ENCODE measurements at places on chromosomes 7 and 10. TPM values are rescaled to one million over a fixed set of nuclear protein-coding genes. Genes with fewer than 3 reads are reported as not detected.

- H3K4me1 ChIP-seq = no peaks in the 10 kb centered on the region
- no peaks in the 10 kb centered on the region for H3K36me3 ChIP-seq
- DNase-seq = no peak
- H3K27ac ChIP-seq = no peak overlapping the region
- no peaks in the 10 kb centered on the region for H3K27me3 ChIP-seq
Observed at GRCh38 chr7:49324040-49324439, 399.7 kb downstream of the CDC14C start.

- H3K27me3 ChIP-seq = no peaks in the 10 kb centered on the region
- no peak overlapping the region for H3K4me3 ChIP-seq
- peak overlapping the region; percentile 13 for H3K27ac ChIP-seq
- no peaks in the 10 kb centered on the region for H3K36me3 ChIP-seq
Observed at GRCh38 chr10:35464825-35465456, 128.6 kb downstream of the CCNY start.

GRCh38 chr7:50805447-50806125 is 22.9 kb upstream of the GRB10 start:
- no peak for DNase-seq
- H3K4me3 ChIP-seq = no peak overlapping the region
- no peak overlapping the region for H3K27ac ChIP-seq

GRCh38 chr7:33998476-33998875 is 93.1 kb downstream of the BMPER start:
- H3K4me1 ChIP-seq = no peaks in the 10 kb centered on the region
- no peaks in the 10 kb centered on the region for H3K36me3 ChIP-seq
- no peak overlapping the region for H3K4me3 ChIP-seq
- H3K27me3 ChIP-seq = no peaks in the 10 kb centered on the region
- no peak overlapping the region for H3K27ac ChIP-seq

GRCh38 chr7:38453168-38453567 is 178.0 kb downstream of the AMPH start:
- peak; percentile 1 for DNase-seq
- no peak overlapping the region for H3K4me3 ChIP-seq
- H3K27ac ChIP-seq = no peak overlapping the region
- H3K27me3 ChIP-seq = no peaks in the 10 kb centered on the region
- peaks cover 9% of the 10 kb centered on the region for H3K4me1 ChIP-seq
- H3K36me3 ChIP-seq = no peaks in the 10 kb centered on the region

DNA sequence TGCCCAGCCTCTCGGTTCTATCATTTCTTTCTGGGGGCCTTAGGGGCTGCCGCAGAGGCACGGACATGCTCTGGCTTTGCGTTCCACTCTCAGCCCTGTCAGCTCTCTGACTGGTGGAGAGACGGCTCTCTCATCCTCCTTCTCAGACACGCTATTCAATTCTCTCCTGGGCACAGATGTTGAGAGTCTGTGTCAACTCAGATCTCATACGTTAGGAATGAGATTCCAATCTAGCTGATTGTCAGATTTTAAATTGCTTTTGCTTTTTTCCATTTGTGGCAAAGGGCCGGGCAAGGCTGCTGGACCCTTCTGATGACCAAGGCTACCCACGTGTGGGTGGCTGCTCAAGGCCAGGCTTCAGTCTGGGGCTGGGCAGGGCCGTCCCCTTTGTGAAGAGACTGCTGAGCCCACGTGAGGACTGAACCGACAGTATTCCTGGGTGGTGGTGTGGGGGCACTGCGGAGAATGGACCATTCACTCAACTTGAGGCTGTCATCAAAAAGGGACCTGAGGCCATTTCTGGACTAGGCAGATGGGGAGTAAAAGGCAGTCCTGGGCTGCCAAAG is 71.5 kb downstream of the CLEC2L start:
- H3K27me3 ChIP-seq = no peaks in the 10 kb centered on the region
- H3K4me3 ChIP-seq = no peak overlapping the region
- DNase-seq = no peak
- peaks cover 2% of the 10 kb centered on the region for H3K4me1 ChIP-seq
- H3K36me3 ChIP-seq = peaks cover 72% of the 10 kb centered on the region
- H3K27ac ChIP-seq = no peak overlapping the region

DNA sequence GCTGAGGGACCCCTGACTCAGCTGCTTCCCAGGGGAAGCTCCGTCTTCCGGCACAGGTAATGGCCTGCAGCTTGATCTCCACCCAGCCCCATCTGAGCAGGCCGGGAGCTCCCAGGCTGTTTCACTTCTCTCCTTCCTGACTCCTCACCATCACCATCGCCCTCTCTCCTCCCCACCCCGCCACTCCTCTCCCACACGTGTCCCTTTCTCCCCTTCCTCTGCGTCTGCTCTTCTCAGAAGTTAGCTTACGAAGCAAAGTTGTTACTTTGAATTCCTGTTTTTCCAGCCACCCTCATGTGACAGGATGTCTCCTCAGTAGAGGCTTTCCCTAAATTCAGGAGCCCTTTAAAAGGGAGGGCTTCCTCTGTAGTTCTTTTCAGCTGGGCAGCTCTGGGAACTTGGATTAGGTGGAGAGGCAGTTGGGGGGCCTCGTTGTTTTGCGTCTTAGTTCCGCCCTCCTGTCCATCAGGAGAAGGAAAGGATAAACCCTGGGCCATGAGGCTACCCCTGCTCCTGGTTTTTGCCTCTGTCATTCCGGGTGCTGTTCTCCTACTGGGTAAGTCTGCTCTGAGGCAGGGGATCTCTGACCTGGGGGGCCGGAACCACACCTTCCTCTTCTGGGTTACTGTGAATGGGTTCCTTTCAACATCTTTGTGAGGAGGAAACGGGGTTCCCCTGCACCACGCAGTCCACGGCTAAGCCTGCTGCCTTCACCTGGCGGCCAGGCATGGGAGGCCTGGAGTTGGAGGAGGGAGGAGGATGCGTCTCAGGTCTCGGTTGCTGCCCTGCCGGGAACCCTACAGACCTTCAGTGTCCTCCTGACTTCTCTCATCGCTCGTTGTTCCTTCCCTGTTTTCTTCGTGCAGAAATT is at the start of gene MRC1:
Gene MRC1 (plus strand): TSS at position 378 of the 871 bp plus-strand sequence. CDS start 118 bp downstream, at position 496.
- H3K27ac ChIP-seq = no peak within 1 kb of the TSS
- H3K4me1 ChIP-seq = no peaks in the 10 kb centered on the region
- peaks cover 4% of the 10 kb centered on the region for H3K27me3 ChIP-seq
- H3K4me3 ChIP-seq = no peak within 1 kb of the TSS
- DNase-seq = no peak
- H3K36me3 ChIP-seq = no peaks in the 10 kb centered on the region

DNA sequence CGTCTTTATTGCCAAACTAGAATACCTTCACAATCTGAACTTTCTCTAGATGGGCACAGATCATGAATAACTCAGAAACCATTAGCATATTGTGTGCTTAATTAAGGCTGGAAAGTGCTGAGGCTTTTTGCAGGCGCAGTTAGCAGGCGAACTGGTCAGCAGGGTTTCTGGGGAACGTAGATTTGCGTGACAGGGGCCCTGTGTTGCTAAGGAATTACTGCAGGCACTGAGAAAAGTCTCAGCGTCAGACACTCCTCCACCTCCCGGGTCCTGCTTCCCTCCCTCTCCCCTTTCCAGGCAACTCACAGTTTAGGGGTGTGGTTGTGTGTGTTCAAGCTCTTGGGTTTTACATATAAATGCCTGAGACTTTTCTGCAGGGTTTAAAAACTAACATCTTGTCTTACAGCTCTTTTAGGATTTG is 2.2 kb downstream of the MAP3K8 start:
- H3K4me3 ChIP-seq = peak overlapping the region; percentile 8
- peaks cover 20% of the 10 kb centered on the region for H3K4me1 ChIP-seq
- no peaks in the 10 kb centered on the region for H3K27me3 ChIP-seq

GRCh38 chr7:7422641-7423040 is 113.0 kb downstream of the COL28A1 start:
- no peak overlapping the region for H3K27ac ChIP-seq
- no peaks in the 10 kb centered on the region for H3K27me3 ChIP-seq
- H3K36me3 ChIP-seq = no peaks in the 10 kb centered on the region
- no peak overlapping the region for H3K4me3 ChIP-seq
- DNase-seq = no peak

- H3K4me3 ChIP-seq = no peak overlapping the region
- H3K4me1 ChIP-seq = peaks cover 18% of the 10 kb centered on the region
- H3K27ac ChIP-seq = no peak overlapping the region
- H3K36me3 ChIP-seq = peaks cover 7% of the 10 kb centered on the region
- DNase-seq = no peak
Observed at GRCh38 chr7:55426676-55427075, 61.5 kb downstream of the LANCL2 start.

DNA sequence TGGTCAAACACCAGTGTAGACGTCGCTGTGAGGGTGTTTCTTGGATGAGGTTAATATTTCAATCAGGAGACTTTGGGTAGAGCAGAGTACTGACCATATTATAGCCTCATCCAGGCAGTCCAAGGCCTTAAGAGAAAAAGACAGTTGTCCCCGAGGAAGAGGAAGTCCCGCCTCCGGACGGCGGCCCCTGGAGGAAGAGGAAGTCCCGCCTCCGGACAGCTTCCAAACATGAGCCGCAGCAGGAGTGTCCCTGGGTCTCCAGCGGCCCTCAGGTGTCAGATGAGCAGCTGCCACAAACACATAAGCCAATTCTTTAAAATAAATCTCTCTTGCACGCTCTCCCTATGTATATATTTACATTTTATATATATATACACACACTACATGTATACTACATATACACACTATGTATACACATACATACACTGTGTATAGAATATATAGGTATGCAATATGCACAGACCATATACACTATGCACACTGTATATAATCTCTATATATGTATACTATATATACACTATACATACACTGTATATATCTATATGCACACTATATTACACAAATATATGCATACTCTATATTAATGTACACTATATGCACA is 37.5 kb downstream of the PWWP2B start:
- no peak overlapping the region for H3K4me3 ChIP-seq
- no peak overlapping the region for H3K27ac ChIP-seq
- H3K27me3 ChIP-seq = no peaks in the 10 kb centered on the region
- no peaks in the 10 kb centered on the region for H3K36me3 ChIP-seq
- DNase-seq = no peak

- H3K27me3 ChIP-seq = no peaks in the 10 kb centered on the region
- no peak overlapping the region for H3K27ac ChIP-seq
- no peaks in the 10 kb centered on the region for H3K36me3 ChIP-seq
- no peaks in the 10 kb centered on the region for H3K4me1 ChIP-seq
- no peak overlapping the region for H3K4me3 ChIP-seq
- DNase-seq = no peak
Observed at GRCh38 chr7:18566205-18566604, 70.7 kb downstream of the HDAC9 start.

- H3K36me3 ChIP-seq = no peaks in the 10 kb centered on the region
- H3K27ac ChIP-seq = no peak overlapping the region
- H3K4me3 ChIP-seq = no peak overlapping the region
- H3K4me1 ChIP-seq = no peaks in the 10 kb centered on the region
- no peak for DNase-seq
Observed at GRCh38 chr7:2950578-2950977, 93.1 kb downstream of the CARD11 start.

GRCh38 chr7:151920488-151920887 is 35.8 kb upstream of the GALNTL5 start:
- no peak overlapping the region for H3K27ac ChIP-seq
- H3K4me1 ChIP-seq = no peaks in the 10 kb centered on the region
- no peak overlapping the region for H3K4me3 ChIP-seq
- no peak for DNase-seq

GRCh38 chr7:110386006-110386405 is 704.9 kb upstream of the LRRN3 start:
- H3K4me3 ChIP-seq = no peak overlapping the region
- H3K36me3 ChIP-seq = no peaks in the 10 kb centered on the region
- H3K27me3 ChIP-seq = no peaks in the 10 kb centered on the region
- H3K4me1 ChIP-seq = peaks cover 7% of the 10 kb centered on the region

GRCh38 chr7:38147005-38147404 is 31.0 kb upstream of the STARD3NL start:
- DNase-seq = no peak
- H3K27me3 ChIP-seq = no peaks in the 10 kb centered on the region
- H3K36me3 ChIP-seq = no peaks in the 10 kb centered on the region
- H3K27ac ChIP-seq = no peak overlapping the region
- H3K4me3 ChIP-seq = no peak overlapping the region

DNA sequence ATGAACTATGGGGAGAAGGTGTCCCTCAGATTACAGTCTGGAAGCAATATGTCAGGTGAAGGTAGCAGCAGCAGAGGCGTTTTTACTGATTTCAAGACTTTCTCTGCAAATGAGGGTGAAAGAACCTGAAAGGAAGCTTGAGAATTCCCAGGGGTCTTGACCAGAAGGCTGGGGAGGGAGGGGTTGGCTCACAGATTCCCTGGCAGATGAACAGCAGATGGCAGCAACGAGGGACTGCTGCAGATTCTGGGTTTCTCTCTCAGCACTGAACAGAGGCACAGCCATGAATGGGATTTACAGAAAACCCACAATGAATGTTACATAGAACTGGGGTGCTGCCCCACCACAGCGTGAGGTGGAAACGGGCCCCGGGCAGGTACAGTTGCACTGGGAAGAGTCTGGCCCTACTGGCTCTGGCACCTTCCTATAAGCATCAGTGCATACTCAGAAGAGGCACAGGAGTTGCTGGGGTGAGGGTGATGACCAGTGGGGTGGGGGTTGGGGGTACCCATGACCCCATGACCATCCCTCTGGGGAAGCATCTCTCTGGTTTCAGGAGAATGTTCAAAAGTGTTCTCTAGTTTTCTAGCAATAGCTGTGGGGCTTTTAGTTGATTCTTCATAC is 317.8 kb downstream of the SH2D4B start:
- no peaks in the 10 kb centered on the region for H3K36me3 ChIP-seq
- no peaks in the 10 kb centered on the region for H3K27me3 ChIP-seq
- H3K4me1 ChIP-seq = no peaks in the 10 kb centered on the region
- H3K4me3 ChIP-seq = no peak overlapping the region
- no peak for DNase-seq

DNA sequence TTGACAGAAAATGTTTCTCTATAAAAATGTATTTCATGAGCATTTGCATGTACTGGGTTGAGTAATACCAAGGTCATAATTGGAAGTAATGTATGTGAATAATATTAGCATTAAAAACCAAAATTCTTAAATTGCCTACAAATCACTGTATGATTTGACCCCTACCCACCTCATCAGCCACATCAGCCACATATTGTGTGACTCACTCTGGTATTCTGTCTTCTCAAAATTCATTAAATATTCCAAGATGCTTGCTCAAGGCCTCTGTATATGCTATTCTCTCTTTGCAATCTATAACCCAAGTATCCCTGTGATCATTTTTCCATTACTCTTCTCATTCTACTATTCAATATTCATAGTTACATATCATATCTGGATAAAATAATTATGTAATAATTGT is 21.4 kb downstream of the POT1 start:
- no peaks in the 10 kb centered on the region for H3K36me3 ChIP-seq
- H3K27me3 ChIP-seq = no peaks in the 10 kb centered on the region
- DNase-seq = peak; percentile 44
- H3K4me3 ChIP-seq = no peak overlapping the region
- no peaks in the 10 kb centered on the region for H3K4me1 ChIP-seq

PODXL gene
- 3.8 TPM for polyA plus RNA-seq

FAM241B gene
- 1.2 TPM for polyA plus RNA-seq

GNB2 gene
- polyA plus RNA-seq = 279 TPM

COL13A1 gene
- 31.3 TPM for polyA plus RNA-seq

DNAJC12 gene
- 2.9 TPM for polyA plus RNA-seq

ATRNL1 gene
- polyA plus RNA-seq = 0.13 TPM

POU6F2 gene
- polyA plus RNA-seq = not detected

OR6B1 gene
- polyA plus RNA-seq = not detected

AS3MT gene
- polyA plus RNA-seq = 2.1 TPM

PDZD7 gene
- 1.5 TPM for polyA plus RNA-seq

PRRT4 gene
- polyA plus RNA-seq = not detected

ACTL6B gene
- polyA plus RNA-seq = not detected

C10orf105 gene
- polyA plus RNA-seq = not detected

TFEC gene
- 0.02 TPM for polyA plus RNA-seq

HOXA6 gene
- 1.8 TPM for polyA plus RNA-seq
